ENCODE measurements at places on chromosomes 2 and 18. TPM values are rescaled to one million over a fixed set of nuclear protein-coding genes. Genes with fewer than 3 reads are reported as not detected.

- DNase-seq = no peak
- H3K36me3 ChIP-seq = no peaks in the 10 kb centered on the region
- H3K27me3 ChIP-seq = no peaks in the 10 kb centered on the region
- no peak overlapping the region for H3K27ac ChIP-seq
- H3K4me1 ChIP-seq = peaks cover 8% of the 10 kb centered on the region
Observed at GRCh38 chr2:203898657-203899056, 31.1 kb downstream of the CTLA4 start.

DNA sequence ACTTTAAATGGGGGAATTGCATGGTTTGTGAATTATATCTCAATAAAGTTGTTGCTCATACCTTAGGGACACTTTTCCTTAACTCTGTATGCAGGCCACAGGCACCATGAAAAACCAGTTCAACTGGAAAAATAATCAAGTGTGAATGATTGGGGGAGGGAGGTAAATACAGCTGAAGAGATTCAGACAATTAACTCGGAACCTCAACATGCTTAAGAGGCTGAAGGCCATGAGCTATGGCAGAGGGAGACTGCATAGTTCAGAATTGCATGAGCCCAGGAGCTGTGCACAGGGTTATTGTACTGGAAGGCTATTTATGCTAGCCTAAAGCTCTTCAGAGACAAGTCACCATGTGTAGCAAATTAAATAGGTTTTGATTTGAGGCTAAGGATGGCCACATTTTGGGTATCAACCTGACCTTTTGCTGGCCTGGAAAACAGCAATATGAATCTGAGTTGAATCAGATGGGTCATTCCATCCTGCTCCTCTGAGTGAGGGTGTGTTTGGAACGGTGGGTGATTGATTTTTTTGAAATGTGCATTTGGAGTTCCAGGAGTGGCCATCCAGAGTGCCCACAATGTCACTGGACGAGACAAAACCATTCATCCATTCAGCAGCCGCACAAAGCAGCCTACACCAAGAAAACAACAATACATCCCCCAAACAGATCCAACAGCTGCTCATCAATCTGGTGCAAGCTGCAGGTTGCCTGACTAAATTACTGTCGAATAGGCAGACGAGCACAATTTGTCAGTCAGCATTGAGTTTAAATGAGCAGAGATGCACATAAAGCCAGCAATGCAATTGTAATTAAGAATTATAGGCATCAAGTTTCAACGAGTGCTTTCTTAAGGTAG lies 42.5 kb downstream of the HRH4 start:
- no peaks in the 10 kb centered on the region for H3K36me3 ChIP-seq
- H3K27me3 ChIP-seq = no peaks in the 10 kb centered on the region
- H3K4me3 ChIP-seq = no peak overlapping the region
- peak; percentile 19 for DNase-seq

DNA sequence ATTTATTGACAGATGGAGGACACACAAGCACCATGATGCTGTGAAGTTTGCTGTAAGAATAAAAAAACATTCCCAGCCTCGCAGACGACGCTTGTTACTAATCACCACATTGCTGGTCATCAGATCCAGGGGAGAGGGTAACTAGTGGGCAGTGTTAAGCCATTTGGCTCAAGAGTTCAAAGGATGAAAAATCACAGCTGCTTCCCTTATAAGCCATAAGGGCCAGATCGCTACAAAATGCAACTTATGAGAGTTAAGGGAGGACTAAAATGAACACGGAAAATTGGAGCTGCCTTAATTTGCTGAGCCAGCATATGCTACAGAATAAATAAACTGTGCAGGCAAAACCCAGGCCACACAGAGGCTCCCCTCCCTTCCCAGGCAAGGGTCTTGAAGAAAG lies 522.6 kb downstream of the TDRD15 start:
- no peaks in the 10 kb centered on the region for H3K36me3 ChIP-seq
- no peak overlapping the region for H3K27ac ChIP-seq
- H3K27me3 ChIP-seq = no peaks in the 10 kb centered on the region
- H3K4me3 ChIP-seq = no peak overlapping the region
- peaks cover 8% of the 10 kb centered on the region for H3K4me1 ChIP-seq

C1QL2 gene
- not detected for total RNA-seq

CNTNAP5 gene
- total RNA-seq = not detected

TMEM37 gene
- total RNA-seq = 1.0 TPM

RAX gene
- total RNA-seq = 78.1 TPM

DNA sequence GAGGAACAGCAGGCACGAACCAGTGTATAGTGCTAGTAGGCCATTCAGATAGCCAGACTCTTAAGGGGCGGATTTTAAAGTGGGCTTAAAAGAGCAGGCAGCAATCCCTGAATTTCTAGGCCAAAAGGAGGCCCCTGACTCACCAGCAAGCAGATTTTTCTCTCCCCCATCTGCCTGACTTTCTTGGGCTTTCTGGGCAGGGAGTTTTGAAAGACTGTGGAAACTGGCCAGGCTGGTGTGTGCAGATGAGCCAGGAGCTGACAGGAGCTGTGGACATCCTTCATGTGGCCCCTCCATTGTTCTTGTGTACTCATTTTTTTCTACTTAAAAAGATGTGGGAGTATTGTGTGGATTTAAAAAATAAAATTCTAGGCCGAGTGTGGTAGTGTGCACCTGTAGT lies 59.0 kb downstream of the GLI2 start:
- H3K4me3 ChIP-seq = no peak overlapping the region
- no peak for DNase-seq
- H3K36me3 ChIP-seq = no peaks in the 10 kb centered on the region
- peaks cover 50% of the 10 kb centered on the region for H3K4me1 ChIP-seq
- peak overlapping the region; percentile 53 for H3K27ac ChIP-seq

G6PC2 gene
- total RNA-seq = not detected

DNA sequence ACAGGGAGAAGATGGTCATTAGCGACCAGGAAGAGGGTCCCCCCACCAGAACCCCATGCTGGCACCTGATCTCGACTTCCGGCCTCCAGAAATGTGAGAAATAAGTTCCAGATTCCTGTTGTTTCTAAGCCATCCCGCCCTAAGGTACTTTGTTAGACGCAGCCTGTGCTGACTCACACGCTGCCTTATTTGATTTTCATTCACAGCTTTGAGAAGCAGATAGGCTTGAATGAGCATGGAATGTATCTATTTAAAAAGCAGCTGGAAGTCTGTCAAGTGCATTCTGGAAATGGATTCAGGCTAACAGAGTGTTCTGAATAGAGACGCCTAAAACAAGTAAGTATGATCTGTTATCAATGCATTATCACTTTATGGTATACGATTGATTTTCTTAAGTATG lies 8.3 kb upstream of the IL1R2 start:
- peaks cover 7% of the 10 kb centered on the region for H3K4me1 ChIP-seq
- no peaks in the 10 kb centered on the region for H3K27me3 ChIP-seq
- no peak for DNase-seq

GRCh38 chr18:5285326-5285725 lies 10.2 kb downstream of the ZBTB14 start:
- peaks cover 8% of the 10 kb centered on the region for H3K36me3 ChIP-seq
- no peak overlapping the region for H3K4me3 ChIP-seq
- no peak for DNase-seq
- H3K4me1 ChIP-seq = peaks cover 20% of the 10 kb centered on the region
- H3K27ac ChIP-seq = no peak overlapping the region
- H3K27me3 ChIP-seq = peaks cover 46% of the 10 kb centered on the region

DNA sequence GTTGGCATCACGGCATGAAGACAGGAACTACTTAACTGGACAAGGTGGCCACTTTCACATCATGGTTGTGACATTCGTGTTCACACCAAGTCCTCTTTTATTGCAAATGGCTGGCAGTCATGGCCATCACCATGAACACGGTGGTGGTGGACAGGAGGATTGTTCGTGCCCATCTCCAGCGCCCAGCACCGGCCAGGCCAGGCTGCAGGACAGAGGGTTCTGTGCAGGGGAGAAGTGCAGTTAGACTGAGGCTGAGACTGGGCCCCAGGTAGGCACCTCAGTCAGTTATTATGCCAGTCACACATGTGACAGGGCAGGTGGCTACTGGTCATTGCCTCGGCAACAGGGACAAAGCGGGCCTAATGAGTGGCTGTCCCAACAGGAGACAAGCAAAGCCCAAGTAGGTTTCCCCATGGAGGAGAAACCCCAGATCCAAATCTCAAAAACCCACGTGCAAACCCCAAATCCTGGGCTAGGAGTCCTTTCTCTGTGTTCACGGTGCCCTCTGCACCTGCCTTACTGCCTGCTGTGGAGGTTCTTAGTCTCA lies 468.1 kb upstream of the MYT1L start:
- no peaks in the 10 kb centered on the region for H3K27me3 ChIP-seq
- no peak overlapping the region for H3K4me3 ChIP-seq
- DNase-seq = no peak
- H3K36me3 ChIP-seq = no peaks in the 10 kb centered on the region
- H3K4me1 ChIP-seq = no peaks in the 10 kb centered on the region

KRTCAP3 gene
- 0.88 TPM for total RNA-seq
